ENCODE measurements at places on chromosomes 3 and 15.

GRCh38 chr3:40581166-40581565 lies 56.4 kb downstream of the ZNF621 start:
- DNase-seq = no peak

GRCh38 chr3:10531031-10531430 lies 25.6 kb upstream of the ATP2B2 start:
- DNase-seq = no peak

DNA sequence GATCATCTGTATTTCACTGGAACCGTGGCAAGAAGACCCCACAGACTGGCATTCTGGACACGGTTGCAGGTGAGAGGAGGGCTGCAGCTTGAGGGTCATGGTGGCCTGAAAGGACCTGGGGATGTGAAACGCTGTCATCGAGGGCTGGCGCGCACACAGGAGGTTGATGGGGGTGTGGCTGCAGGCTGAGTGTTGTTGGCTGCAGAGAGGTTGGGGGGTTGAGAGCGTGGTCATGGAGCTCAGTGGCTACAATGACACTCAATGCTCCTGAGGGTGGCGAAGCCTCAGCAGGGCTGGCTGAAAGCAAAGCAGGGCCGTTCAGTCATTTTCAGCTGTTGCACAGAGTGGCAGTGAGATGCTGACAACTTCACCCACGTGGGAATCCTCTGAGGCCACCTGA lies 21.0 kb downstream of the CPN2 start:
- no peak for DNase-seq

DNA sequence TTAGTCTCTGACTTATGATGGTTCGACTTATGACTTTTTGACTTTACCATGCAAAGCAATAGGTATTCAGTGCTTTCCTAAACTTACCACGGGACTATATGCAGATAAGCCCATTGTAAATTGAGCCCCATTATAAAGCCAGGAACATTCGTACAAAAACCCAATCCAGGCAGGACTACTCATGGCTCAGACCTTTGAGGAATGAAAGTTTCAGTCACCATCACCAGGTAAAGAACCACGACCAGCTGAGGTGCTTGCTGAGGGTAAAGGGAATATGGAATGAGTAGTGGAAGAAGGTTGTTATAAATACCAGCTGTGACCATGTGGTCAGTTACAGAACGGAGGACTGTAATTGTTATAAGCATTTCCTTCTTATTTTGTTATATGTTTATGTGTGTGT lies 54.9 kb upstream of the BNC1 start:
- no peak for DNase-seq

Data from activated CD4-positive, alpha-beta T cell treated with anti-CD3 and anti-CD28 coated beads, Interleukin-2, Interleukin-6, amounts not matched to agents 100 ng/mL and 50 ng/mL, durations not matched to agents 16 hours and 8 hours (primary cell).